ENCODE measurements at places on chromosomes 6 and 20.

- no peak for DNase-seq
Measured at GRCh38 chr6:144928847-144929246, 643.7 kb downstream of the UTRN start.

- DNase-seq, result no peak
Measured at GRCh38 chr6:157328108-157328692, 4.9 kb upstream of the TMEM242 start.

- DNase-seq, result no peak
Measured at GRCh38 chr20:4193069-4193452, 177.7 kb upstream of the RNF24 start.

GRCh38 chr20:31260326-31260932 lies 3.0 kb downstream of the DEFB115 start:
- no peak for DNase-seq

DNA sequence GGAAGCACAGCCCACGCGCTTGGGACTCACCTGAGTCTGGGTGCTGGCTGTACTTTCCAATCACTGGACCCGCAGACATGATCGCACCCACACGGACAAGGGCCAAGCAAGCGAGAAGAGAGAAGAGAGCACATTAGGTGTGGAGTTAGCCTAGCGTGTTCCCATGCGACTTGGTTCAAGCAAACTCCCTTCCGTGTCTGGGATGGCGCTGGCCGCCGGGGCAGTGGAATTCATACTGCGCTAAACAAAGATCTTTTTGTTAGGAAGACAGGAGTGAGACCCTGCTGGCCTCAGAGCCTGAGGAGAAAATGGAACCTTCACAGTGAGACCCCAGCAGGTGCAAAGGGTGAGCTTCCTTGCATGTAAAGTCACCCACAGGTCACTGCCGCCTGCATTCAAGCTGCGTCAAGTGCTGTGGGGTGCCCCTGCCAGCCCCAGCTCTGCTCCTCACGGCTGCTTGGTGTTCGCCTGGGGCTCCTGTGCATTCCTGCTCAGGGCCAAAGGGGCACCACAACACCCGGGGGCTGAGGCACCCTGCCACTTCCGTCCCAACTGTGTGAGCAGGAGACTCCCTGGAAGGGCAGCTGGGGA lies 26.4 kb downstream of the PSMG4 start:
- DNase-seq, result no peak

DNA sequence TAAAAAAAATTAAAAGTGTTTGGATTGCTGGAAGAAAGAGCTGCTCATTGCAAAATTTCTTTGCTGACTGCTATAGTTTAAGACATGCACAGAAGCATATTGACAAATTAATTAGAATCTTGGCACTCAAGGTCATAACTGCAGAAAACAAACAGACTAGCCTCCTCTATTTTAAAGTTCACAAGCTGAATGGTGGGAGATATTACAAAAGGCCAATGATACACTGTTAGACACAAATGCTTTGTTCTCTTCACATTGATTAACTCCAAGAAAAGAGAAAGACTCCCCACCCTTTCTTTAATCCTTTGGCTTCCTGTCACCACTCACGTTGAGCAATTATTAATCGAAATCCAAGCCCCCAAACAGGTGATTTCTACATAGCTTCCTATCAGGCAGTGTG lies 69.1 kb downstream of the PTCHD4 start:
- DNase-seq, result no peak

- no peak for DNase-seq
Measured at GRCh38 chr20:40317156-40317790, 371.8 kb downstream of the MAFB start.

GRCh38 chr6:111057074-111057752 lies 30.1 kb upstream of the SLC16A10 start:
- no peak for DNase-seq

GRCh38 chr6:99151634-99152346 lies 197.7 kb downstream of the FAXC start:
- peak; percentile 44 for DNase-seq

GRCh38 chr6:32188381-32189068 lies 1.5 kb downstream of the PBX2 start:
- no peak for DNase-seq

DNA sequence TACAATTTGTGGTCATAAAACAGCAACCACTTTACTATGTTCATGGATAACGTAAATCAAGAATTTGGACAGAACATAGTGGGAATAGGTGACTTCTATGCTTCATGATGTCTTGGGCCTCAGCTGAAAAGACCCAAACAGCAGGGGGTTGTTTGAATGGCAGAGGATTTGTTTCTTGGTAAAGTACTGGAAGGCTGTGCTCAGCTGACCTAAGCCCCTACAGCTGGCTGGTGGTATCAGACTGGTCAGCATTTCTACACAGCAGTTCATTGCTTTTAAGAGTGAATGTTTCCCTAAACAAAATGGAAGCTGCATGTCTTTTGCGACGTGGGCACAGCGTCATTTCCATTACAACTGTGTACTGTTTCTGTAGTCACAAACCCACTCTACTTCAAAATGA lies 148.5 kb upstream of the DEFB112 start:
- DNase-seq, result no peak

DNA sequence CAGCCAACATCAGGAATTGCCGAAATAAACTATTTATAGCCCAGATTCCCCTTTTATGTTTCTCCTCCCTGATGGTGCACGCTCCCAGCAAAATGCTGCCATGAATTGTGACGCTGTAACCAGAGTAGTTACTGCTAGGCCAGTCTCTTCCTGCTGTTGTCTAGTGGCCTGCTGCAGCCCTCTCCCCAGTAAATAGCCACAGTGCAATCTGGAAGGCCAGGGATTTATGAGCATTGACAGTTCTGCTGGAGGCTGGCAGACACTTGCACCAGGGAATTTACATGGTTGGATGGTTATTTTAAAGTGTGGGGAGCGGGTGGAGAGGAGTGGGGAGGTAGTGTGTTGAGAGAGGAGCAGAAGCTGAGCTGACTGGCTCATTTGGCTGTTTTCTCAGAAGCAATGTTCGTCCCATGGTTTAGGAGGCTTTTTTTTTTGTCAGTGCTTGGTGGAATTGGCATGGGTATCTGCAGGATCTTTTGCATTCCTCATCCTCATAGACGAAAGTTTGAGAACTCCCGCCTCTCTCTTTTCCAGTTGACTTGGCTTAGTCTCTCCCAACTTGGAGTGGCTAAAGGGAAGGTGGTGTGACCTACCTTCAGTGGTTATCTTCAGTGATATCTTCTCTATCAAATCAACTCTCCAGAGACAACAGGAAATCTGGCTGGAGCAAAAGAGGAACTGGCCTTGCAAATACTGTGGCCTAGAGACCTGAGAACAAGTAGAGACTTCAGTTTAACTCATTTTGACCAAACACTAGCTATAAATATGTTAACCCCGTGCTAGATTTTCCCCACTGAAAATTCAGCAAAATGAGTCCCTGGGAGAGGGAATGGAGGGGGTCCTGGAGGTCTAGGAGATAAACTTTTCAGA lies 99.3 kb upstream of the VSTM2L start:
- DNase-seq, result no peak

DNA sequence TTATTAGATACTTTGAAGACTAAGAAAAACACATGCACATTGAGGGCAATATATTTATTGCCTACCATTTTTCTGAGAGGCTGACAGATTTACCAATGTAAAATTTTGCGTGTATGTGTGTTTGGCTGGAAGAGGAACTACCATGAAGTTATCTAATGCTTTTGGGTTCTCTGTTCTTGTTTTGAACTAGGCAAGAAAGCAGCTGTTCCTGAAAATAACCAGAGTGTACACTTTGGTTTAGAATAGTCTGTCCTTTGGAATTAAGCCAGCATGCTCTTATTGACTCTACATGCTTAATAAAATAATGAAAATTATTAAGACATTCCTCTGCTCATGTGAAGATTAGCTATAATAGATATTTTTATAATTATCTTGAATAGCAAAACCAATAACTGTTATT lies 129.2 kb downstream of the MYB start:
- no peak for DNase-seq

GRCh38 chr20:24502661-24503060 lies 33.2 kb downstream of the SYNDIG1 start:
- DNase-seq, result no peak
